ENCODE measurements at places on chromosomes 1 and 21. TPM values are rescaled to one million over a fixed set of nuclear protein-coding genes. Genes with fewer than 3 reads are reported as not detected.

LY9 gene
- 0.06 TPM for total RNA-seq

LHX8 gene
- total RNA-seq: 0.46 TPM

HAO2 gene
- total RNA-seq: not detected

DNAI4 gene
- total RNA-seq: 15.3 TPM

KLHDC7A gene
- not detected for total RNA-seq

AADACL3 gene
- total RNA-seq: not detected

KLF17 gene
- not detected for total RNA-seq

KPRP gene
- total RNA-seq: not detected

CFAP74 gene
- not detected for total RNA-seq

Measured in Daoy (cell line).